ENCODE measurements at places on chromosomes 1 and 21.

GRCh38 chr1:109687641-109688499 lies at the start of gene GSTM1:
GSTM1 (plus strand) TSS chr1:109687817; CDS start chr1:109687874, 57 bp downstream.
- DNase-seq = peak; percentile 46

DNA sequence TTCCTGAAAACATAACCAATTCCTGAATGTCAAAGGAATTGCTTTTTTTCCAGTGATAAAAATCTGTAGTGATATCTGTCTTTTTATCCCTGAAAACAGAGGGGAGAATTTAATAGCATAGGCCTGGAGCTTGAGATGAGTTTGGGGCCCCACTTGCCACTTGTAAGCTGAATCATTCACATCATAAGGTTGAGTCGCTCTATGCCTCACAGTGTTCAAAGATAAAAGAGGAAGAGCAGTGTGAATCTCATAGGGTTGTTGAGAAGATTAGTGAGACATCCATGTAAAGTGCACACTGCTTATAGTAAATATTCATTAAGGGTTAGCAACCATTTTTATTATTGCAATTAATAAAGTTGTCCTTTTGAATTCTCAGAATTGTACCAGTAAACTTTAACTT lies 271.3 kb downstream of the DNM3 start:
- DNase-seq = no peak

GRCh38 chr1:89660224-89661061 lies 27.5 kb downstream of the LRRC8C start:
- DNase-seq = no peak

GRCh38 chr1:12617901-12618660 lies at the start of gene DHRS3:
DHRS3 (minus strand) TSS chr1:12618210; CDS start chr1:12617348, 862 bp downstream.
- DNase-seq = peak; percentile 64

- DNase-seq = no peak
These were observed 11.4 kb downstream of the PLEKHO1 start for GRCh38 chr1:150160964-150161621.

DNA sequence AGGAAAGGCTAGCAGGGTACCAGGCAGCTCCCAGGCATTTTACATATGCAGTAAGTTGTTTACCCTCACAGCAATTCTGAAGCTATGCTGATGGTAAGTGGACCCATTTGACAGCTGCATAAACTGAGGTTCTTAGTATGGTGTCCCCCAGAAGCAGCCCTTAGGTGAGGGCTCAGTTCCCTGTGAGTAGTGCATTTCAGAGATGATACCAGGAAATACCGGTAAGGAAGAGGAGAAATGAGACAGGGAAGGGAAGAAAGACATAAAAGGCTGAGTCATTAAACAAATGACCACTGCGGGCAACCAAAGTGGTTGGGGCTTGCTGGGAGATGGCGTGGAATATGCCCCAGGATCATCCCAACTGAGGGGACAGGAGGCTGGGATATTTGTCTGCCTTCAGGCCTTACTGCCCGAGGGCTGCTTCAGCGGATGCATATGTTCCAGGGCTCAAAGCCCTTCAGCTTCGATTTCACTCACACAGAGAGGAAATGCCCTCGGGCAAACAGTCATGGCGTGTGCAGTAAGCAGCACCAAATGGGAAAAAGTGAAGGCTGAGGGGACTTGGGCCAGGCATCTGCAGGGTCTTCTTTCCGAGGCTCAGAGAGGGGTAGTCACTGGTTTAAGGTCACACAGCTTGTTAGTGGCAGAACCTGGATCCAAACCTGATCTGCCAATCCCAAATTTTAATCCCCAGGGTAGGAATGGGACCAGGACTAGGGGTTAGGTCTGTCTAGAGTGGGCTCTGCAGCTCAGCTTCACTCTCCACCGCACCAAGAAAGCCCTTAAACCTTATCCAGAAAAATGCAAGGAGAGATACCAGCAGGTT lies 133.7 kb upstream of the RUNX3 start:
- DNase-seq = no peak

DNA sequence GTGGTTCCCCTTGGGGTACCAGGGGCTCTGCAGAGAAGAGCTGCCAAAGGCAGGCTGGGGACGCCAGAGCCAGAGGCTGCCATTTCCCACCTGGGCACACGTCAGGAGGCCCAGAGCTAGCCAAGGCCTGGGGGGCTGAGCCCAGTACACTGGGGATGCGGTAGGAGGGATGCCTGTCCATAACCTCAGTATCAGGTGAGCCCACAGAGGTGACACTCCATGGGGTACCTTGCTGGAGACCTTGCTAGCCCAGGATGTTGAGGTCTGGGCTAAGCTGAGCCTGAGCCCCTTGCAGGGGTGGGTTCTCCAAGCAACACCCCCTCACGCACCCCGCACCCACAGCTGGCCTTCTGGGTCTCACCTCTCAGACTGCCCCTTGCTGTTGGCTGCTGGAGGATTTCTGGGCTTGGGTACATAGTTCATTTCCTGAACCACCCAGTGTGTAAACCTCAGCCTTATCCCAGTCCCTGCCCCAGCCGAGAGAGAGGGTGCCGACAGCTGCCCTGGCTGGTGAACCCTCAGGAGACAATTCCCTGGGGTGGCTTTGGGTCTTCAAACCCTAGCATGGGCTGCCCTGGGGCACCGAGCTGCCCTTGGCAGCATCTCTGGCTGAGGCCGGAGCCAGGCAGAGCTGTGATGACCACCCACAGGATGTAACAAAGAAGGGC lies 92.5 kb upstream of the VAMP3 start:
- no peak for DNase-seq

- no peak for DNase-seq
These were observed 158.2 kb upstream of the IRF2BP2 start for GRCh38 chr1:234768171-234768568.

- DNase-seq = no peak
These were observed 85.5 kb downstream of the CAMK2N1 start for GRCh38 chr1:20400341-20401177.

DNA sequence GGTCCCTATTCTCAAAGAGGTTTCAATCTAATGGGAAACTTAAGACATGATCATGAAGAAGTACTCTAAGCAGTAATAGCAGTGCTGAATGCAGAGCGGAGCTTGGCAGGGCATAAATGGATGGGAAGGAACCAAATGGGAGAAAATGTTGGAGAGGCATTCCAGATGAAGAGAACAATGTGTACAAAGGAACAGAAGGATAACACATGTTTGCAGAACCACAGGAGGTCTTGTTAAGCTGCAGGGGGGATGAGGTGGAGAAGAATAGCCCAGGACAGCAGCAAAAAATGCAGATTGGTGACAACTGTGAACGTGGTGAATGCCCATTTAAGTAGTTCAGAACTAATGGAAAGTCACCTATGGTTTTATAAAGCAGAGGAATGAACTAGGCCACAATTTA lies 99.1 kb downstream of the ASTN1 start:
- DNase-seq = no peak

DNA sequence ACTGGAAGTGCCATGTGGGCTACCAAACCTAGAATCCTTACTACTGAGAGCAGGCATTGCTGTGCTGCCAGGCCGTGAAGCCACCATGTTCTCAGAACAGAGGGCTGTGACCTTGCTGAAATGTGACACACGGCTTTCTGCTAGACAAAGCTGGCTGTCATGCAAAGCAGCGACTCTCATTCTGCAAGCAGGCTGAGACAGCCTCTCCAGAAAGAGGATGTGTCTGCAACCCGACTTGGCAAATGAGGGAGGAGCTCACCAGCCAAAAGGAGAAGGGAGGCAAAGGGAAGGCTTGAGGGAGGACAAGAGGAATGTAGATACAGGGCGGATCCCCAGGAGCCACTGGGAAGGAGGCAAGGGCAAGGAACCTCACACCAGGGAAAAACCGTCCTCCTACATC lies 85.7 kb upstream of the KRTAP19-8 start:
- DNase-seq = no peak

DNA sequence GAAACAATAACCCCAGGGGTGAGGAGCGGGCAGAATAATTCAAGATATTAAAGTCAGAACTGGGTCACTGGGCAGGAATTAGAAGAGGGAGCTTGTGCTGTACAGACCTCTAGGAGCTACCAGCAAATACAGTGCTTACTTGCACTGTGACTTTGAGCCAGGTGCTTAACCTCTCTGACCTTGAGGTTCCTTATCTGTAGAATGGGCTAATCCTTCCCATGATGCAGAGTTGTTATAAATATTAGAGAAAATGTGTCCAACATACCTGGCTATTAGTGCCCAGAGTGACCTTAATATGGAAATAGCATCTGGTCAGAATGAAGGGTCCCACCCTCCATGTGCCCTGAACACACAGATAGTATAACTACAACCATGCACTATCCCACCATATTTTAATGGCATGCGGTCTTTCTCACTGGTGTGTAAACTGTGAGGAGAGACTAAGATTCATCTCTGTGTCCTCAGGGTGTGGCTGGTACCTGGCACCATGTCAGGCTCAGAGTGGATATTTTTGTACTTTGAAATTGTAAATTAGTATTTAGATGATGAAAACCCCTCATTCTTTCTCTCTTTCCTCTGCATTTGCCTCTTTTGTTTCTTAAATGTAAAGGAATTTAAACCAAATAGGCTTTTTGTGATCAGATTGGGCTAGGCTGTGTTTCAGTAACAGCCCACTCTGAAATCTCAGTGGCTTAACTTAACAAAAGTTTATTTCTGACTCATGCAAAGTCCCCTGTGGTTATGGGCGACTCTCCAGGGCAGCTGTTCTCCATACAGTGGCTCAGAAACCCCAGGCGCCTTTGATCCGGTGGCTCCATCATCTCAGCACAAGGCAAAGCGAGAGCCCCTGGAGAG lies 60.0 kb upstream of the ROR1 start:
- no peak for DNase-seq

GRCh38 chr1:104156738-104157137 lies 407.0 kb downstream of the AMY1C start:
- DNase-seq = no peak

DNA sequence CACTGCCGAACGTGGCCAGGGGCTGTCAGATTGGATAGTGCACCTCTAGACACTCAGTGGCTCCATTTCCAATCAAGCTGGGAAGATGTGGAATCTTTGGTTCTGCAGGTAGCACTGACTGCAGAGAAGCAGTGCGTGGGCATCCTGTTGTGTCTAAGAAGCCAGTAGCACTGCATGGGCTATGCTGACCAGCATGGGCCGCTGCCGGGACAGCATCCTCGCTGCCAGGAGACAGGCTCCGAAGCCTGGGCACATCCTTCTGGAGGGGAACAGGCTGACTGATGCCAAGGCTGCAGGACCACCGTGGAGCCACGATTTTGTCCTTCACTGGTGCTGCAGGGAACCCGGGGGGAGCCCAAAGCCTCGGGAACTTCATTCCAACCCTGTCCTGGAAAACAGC lies 649.4 kb downstream of the NPHP4 start:
- no peak for DNase-seq

- no peak for DNase-seq
These were observed 784 bp downstream of the RPL11 start for GRCh38 chr1:23692308-23692871.

DNA sequence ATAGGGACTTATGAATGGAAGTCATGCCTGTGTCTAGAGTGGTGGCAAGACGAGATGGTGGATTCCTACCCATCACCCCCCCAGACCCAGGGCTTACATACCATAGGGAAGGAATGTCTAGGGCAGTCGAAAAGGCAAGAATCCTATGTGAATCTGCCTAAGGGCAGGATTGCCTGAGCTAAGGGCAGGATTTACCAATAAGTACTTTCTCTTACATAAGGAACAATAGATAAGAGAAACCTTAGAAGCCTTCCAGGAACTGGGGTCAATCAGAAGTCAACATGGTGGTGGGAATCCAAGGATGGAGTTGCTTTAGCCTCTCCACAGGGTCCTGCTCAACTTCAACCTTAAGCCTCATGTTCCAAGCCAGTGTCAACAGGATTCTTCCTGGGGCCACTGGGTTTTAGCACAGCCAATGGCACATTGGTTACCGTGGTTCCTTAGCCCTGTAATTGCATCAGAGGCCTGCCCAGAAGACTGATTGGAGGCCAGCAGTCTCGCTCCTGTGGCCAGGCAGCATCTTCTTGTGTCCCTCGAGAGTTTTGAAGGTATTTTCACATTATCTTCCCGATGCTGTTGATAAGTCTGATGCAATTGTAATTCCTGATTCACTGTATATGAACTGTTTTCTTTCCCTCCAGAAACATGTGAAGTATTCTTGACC lies 20.7 kb downstream of the BACE2 start:
- no peak for DNase-seq

- no peak for DNase-seq
These were observed 2.8 kb downstream of the ELAVL4 start for GRCh38 chr1:50111503-50111902.
